ENCODE measurements at places on chromosomes 13 and 19. TPM values are rescaled to one million over a fixed set of nuclear protein-coding genes. Genes with fewer than 3 reads are reported as not detected.

GAMT gene
- 30.4 TPM for total RNA-seq

STAP2 gene
- 11.0 TPM for total RNA-seq

MAP2K7 gene
- 33.7 TPM for total RNA-seq

PSG2 gene
- total RNA-seq: not detected

SHISA7 gene
- total RNA-seq: not detected

ZNF616 gene
- total RNA-seq: 15.7 TPM

KCNRG gene
- 0.12 TPM for total RNA-seq

CEBPA gene
- total RNA-seq: 0.11 TPM

CEP89 gene
- 16.2 TPM for total RNA-seq

MRPL54 gene
- total RNA-seq: 54.8 TPM

WDR18 gene
- total RNA-seq: 71.6 TPM

CHAMP1 gene
- total RNA-seq: 39.4 TPM

SUGP1 gene
- total RNA-seq: 62.0 TPM

ZNF470 gene
- total RNA-seq: 5.0 TPM

APOC4 gene
- total RNA-seq: not detected

ZNF600 gene
- total RNA-seq: 10.6 TPM

PRTN3 gene
- not detected for total RNA-seq

OR10H1 gene
- total RNA-seq: not detected

LSM7 gene
- 113 TPM for total RNA-seq

A1BG gene
- total RNA-seq: 4.7 TPM

SIGLEC11 gene
- total RNA-seq: not detected

SERPINE3 gene
- not detected for total RNA-seq

SLC44A2 gene
- total RNA-seq: 105 TPM

MISP gene
- total RNA-seq: not detected

MAP3K10 gene
- 8.7 TPM for total RNA-seq

BAX gene
- total RNA-seq: 143 TPM

CPB2 gene
- total RNA-seq: not detected

C1QTNF9 gene
- total RNA-seq: not detected

HIF3A gene
- total RNA-seq: not detected

POLR2I gene
- 97.3 TPM for total RNA-seq

ZNF563 gene
- total RNA-seq: 6.7 TPM

LHFPL6 gene
- total RNA-seq: 1.2 TPM

SIGLECL1 gene
- not detected for total RNA-seq

TDRD12 gene
- total RNA-seq: 0.23 TPM

MPND gene
- 12.6 TPM for total RNA-seq

TEX101 gene
- total RNA-seq: not detected
